ENCODE measurements at places on chromosomes 2 and 18.

- DNase-seq = no peak
Measured at GRCh38 chr2:96241227-96241626, 24.6 kb downstream of the TMEM127 start.

GRCh38 chr2:100013892-100014677, 128.3 kb downstream of the AFF3 start:
- DNase-seq = no peak

DNA sequence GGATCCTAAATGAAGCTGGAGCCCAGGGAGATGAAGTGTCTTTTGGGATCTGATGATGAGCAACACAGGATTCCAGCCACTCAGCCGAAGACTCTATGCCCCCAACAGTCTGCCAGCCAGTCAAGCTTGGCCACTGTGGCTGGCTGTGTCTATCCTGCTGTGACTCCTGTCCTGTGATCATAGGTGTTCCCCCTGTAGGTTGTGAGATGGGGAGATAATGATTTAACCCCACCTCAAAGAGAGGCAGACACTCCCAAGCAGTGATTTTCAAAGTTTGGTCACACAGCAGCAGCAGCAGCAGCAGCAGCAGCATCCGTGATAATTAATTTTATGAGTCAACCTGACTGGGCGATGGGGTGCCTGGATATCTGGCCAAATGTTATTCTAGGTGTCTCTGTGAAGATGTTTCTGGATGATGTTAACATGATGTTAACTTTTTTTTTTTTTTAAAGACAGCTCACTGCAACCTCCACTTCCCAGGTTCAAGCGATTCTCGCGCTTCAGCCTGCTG, 21.4 kb upstream of the RHOB start:
- DNase-seq = no peak

GRCh38 chr18:12586956-12587355, 71.0 kb downstream of the SPIRE1 start:
- no peak for DNase-seq

GRCh38 chr2:73218298-73218697, 4.3 kb downstream of the SMYD5 start:
- DNase-seq = no peak

DNA sequence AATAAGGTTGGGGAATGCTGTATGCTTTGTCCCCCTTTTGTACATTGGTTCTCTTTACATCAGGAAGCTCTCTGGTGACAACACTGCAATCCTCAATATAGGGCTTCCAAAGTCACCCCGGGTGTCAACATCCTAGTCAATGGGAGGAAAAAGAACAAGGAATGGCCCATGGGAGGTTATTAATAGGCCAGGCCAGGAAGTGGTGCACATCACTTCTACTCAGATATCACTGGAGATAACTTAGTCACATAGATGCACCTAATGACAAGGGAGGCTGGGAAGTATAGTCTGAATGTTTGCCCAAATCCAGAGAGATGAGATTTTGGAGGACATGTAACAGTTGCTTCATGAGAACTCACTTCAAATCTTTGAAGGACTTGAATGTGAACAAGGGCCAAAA, 274.7 kb downstream of the DYSF start:
- no peak for DNase-seq

GRCh38 chr2:28668106-28668814, 83.4 kb upstream of the PPP1CB start:
- no peak for DNase-seq

All from activated CD8-positive, alpha-beta T cell treated with anti-CD3 and anti-CD28 coated beads, Interleukin-2, amount 10 ng/mL, durations not matched to agents 7 days and 5 days (primary cell).